ENCODE measurements at places on chromosomes 12 and 14.

DNA sequence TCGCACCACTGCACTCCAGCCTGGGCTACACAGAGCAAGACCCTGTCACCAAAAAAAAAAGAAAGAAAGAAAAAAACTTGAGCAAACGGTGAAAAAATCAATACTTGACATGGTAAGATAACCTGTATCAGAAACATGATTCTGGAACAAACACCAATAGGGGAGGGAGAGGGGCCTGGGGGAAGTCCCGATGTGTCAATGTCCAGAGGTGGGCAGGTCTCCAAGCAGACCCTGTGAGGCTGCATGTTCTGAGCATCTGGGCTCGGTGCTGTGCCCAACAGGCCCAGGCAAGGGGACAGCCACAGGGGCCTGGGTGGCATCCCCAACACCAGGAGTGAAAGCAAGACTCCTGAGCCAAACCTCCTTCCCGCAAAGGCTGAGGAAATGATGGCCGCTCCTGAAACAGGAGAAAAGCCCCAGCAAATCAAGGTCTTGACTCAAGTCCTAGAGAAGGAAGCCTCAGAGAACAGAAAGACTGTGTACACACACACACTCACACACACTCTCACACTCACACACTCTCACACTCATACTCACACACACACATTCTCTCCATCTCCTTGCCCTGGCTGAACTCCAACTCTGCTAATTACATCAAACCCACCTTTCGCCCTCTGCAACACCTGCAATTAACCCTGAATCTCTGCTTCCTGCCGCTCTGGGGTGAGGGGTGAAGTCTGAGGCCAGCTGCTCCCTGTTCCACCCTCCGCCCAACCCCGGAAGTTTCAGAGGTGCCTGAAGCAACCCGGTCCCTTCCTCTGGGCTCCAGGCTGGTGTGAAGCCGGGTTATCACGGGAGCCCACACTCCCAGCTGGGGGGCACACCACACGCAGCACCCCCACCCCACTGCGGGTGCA lies 20.4 kb downstream of the CCDC88C start:
- no peak for DNase-seq

- no peak for DNase-seq
These were observed 8.1 kb upstream of the KCNA5 start for GRCh38 chr12:5035618-5036017.

GRCh38 chr14:61811882-61812346 lies 49.7 kb downstream of the SNAPC1 start:
- no peak for DNase-seq

GRCh38 chr12:94532490-94533422 lies 73.1 kb upstream of the CEP83 start:
- peak; percentile 35 for DNase-seq

DNA sequence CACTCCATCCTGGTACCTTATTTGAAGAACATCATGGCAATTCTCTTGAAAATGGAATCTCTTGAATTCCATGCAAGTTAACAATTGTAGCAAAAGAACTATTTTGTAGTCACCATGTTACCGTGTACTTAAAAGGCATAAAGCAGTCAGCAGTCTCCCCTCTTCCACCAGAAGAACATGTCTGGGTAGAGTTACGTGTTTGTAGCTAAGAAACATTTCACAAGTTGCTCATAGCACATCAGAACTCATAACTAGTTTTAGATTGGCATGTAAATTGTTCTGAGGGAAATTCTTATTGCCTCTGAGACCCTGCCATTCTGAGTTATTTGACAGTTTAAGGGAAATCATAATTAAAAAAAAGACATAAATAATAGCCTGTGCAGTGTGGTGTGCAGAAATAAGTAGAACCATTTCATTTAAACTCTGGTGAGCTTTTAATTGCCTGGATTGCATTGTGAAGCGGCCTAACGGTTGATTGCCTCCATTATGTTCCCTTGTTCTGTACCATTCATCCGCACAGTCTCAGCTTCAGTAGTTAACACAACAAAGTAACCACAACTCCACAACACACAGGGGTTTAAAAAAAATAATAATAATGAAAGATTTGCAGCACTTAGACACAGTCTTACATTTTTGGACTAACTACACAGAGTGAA lies 2.6 kb downstream of the LMO3 start:
- DNase-seq: no peak

DNA sequence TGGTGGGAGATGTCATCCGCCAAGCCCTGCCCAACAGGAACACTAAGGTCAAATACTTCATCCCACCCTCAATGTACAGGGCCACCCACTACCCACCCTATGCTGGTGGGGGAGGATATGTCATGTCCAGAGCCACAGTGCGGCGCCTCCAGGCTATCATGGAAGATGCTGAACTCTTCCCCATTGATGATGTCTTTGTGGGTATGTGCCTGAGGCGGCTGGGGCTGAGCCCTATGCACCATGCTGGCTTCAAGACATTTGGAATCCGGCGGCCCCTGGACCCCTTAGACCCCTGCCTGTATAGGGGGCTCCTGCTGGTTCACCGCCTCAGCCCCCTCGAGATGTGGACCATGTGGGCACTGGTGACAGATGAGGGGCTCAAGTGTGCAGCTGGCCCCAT lies 3.5 kb downstream of the B3GNT4 start:
- no peak for DNase-seq

GRCh38 chr14:93214598-93214997 lies 7.5 kb downstream of the UBR7 start:
- no peak for DNase-seq

GRCh38 chr12:66708704-66709456 lies 30.0 kb upstream of the GRIP1 start:
- no peak for DNase-seq

- DNase-seq: no peak
These were observed 9.9 kb downstream of the UBC start for GRCh38 chr12:124904306-124905098.

- no peak for DNase-seq
These were observed 601.4 kb downstream of the C12orf50 start for GRCh38 chr12:87427770-87428169.

- no peak for DNase-seq
These were observed 49.5 kb upstream of the RTRAF start for GRCh38 chr14:51939755-51940301.

- DNase-seq: no peak
These were observed 23.3 kb downstream of the AHNAK2 start for GRCh38 chr14:104954746-104955395.

- DNase-seq: no peak
These were observed 5.6 kb downstream of the KRR1 start for GRCh38 chr12:75505706-75506312.

- DNase-seq: no peak
These were observed 389.2 kb downstream of the TMEM117 start for GRCh38 chr12:44225149-44225510.

GRCh38 chr14:101628975-101629374 lies 67.7 kb downstream of the DIO3 start:
- DNase-seq: no peak

DNA sequence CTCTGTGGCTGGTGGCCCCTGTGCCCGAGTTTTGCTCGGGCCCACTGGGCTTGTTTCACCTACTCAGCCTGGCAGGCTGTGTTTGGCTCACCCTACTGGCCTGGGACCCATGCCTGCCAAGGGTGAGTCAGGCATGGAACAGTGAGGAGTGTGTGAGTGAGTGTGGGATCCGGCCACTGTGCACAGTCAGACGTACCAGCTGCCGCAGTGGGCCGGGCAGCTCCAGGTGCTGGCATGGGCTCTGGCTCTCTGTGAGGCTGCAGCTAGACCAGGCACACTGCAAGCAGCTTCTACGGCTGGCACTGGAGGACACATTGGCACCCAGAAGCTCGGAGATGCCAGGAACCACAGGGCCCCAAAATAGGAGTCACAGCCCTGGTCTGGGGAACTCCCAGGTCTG lies 40.6 kb downstream of the HSD17B6 start:
- no peak for DNase-seq

GRCh38 chr14:71694591-71695530 lies 237.4 kb upstream of the RGS6 start:
- no peak for DNase-seq

- DNase-seq: no peak
These were observed 26.8 kb upstream of the IL22 start for GRCh38 chr12:68280240-68280639.

GRCh38 chr12:93365616-93366405 lies 11.9 kb upstream of the NUDT4 start:
- DNase-seq: no peak

DNA sequence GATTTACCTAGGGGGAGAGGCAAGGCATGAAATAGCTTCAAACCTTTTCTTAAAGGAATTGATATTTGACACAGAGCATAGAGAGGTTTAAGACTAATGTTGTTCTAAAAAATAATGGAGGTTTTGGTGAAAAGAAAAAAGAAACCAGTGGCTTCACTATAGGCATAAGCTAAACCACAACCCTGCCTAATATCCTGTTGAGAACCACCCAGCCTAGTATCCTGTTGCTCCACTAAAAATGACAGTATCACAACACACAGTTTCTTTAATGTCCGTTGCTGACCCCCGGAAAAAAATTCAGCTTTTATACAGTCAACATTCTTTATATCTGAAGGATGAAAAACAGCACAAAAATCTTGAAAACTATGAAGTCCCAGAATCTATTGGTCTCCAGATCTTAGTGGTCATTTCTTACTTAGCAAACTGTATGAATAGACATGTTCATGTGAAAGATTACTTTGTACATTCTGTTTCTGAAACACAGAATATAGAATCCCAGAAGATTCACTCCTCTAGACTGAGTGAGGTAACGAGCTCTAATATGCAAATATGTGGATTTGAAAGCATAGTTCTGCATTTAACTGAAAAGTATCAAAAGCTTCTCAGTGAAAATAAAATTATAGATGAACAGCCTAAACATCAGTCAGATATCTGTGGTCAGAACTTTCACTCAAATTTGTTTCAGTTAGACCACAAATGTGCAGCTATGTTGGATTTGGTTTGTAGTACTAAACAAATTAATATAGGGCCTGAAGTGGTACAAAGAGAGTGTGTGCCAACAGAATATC lies 40.5 kb downstream of the GALC start:
- no peak for DNase-seq

- DNase-seq: no peak
These were observed 3.5 kb upstream of the OR10P1 start for GRCh38 chr12:55633151-55633550.

GRCh38 chr12:14373217-14373616 lies 7.7 kb downstream of the ATF7IP start:
- no peak for DNase-seq

- no peak for DNase-seq
These were observed 1277.4 kb downstream of the LRFN5 start for GRCh38 chr14:42884100-42884499.

GRCh38 chr12:3168223-3169221 lies 91.3 kb downstream of the TSPAN9 start:
- DNase-seq: no peak

DNA sequence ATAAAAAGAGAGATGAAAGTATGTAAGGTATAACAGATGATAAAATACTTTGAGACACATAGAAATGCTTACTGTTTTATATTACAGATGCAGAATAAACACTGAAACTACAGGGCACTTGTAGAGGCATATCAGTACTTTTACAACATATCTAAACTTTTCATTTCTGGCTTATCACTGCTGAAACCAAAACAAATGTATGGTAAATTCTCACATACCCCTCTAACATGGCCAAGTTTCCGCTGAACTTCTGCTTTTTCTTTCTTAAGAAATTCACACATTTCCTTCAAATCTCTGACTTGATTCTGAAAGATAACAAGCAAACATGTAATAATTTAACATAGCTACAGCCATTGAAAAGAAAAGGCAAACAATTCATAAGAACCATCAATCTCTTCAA lies 33.3 kb upstream of the C12orf50 start:
- no peak for DNase-seq

GRCh38 chr12:6584293-6584692 lies 16.2 kb upstream of the NOP2 start:
- no peak for DNase-seq

GRCh38 chr14:101111620-101112290 lies 208.2 kb upstream of the RTL1 start:
- no peak for DNase-seq

- no peak for DNase-seq
These were observed 3.0 kb downstream of the GZMB start for GRCh38 chr14:24630872-24631477.

DNA sequence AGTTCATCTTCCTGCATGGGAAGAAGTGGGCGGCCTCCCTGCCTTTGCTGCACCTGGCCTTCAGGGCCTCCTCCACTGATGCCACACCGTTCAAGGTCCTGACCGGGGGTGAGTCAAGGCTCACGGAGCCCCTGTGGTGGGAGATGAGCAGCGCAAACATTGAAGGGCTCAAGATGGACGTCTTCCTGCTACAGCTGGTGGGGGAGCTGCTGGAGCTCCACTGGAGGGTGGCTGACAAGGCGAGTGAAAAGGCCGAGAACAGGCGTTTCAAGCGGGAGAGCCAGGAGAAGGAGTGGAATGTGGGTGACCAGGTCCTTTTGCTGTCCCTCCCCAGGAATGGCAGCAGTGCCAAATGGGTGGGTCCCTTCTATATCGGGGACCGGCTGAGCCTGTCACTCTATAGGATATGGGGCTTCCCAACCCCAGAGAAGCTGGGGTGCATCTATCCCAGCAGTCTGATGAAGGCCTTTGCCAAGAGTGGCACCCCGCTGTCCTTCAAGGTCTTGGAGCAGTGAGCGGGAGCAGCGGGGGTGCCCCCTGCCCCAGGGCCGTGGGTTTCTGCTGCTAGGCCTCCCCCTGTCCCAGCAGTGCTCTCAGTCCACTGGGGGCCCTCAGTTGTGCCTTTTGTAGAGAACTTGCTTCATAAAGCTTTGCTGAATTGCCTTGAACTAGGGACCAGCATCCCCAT lies 12.4 kb downstream of the CBLN3 start:
- DNase-seq: no peak

DNA sequence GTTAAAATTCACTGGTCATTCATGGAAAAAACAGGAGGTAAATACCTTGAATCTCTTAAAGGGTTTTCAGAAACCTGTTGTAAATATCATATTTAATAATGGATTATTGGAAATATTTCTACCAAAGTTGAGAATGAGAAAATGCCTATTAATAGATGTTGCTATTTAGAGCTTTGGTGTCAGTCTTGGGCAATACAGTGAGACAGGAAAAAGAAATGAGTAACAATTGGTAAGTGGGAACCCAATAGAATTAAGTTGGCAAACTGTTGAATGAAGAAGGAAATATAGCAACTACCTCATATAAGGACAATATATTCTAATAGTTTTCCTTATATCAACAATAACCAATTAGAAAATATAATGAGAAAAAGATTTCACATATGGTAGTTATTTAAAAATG lies 78.0 kb downstream of the ATF7IP start:
- no peak for DNase-seq
